ENCODE measurements at places on chromosomes 1 and 21. TPM values are rescaled to one million over a fixed set of nuclear protein-coding genes. Genes with fewer than 3 reads are reported as not detected.

Gene LENEP
- not detected for total RNA-seq

Gene CFHR1
- not detected for total RNA-seq

Gene KRTAP19-1
- not detected for total RNA-seq

Gene CLCA4
- total RNA-seq: not detected

Gene CFH
- total RNA-seq: 3.2 TPM

Gene LCE2C
- total RNA-seq: not detected

Gene CNR2
- total RNA-seq: not detected

Gene LRRC38
- 0.40 TPM for total RNA-seq

Gene OR2T29
- total RNA-seq: not detected

Gene REG4
- total RNA-seq: not detected

Gene WNT4
- total RNA-seq: not detected

Gene DCST1
- not detected for total RNA-seq

Gene TTLL7
- 3.9 TPM for total RNA-seq

Gene ZBTB21
- total RNA-seq: 6.3 TPM

Gene ACTL8
- not detected for total RNA-seq

Gene RBM11
- total RNA-seq: not detected

Gene ABL2
- total RNA-seq: 47.9 TPM

Gene DMRTA2
- total RNA-seq: not detected

Gene PCP4
- total RNA-seq: not detected

Gene CTSS
- 80.2 TPM for total RNA-seq

Gene WDR64
- not detected for total RNA-seq

Gene NMNAT2
- total RNA-seq: 1.3 TPM

Gene GPR25
- not detected for total RNA-seq

Gene RASSF5
- total RNA-seq: 0.39 TPM

Gene GADD45A
- total RNA-seq: 52.0 TPM

Gene ZNF669
- total RNA-seq: 5.9 TPM

Gene CDC14A
- 7.8 TPM for total RNA-seq

Gene ADCY10
- total RNA-seq: not detected

Gene EDARADD
- not detected for total RNA-seq

Gene SH2D2A
- 0.33 TPM for total RNA-seq

Gene VASH2
- under 0.01 TPM for total RNA-seq

Gene VWA5B1
- not detected for total RNA-seq

Gene AADACL4
- total RNA-seq: not detected

Gene CAMK2N1
- 3.7 TPM for total RNA-seq

Gene GJA9
- not detected for total RNA-seq

Gene KRTAP25-1
- total RNA-seq: not detected

Gene ERICH3
- total RNA-seq: not detected

Gene VPS13D
- total RNA-seq: 24.4 TPM

Gene DNM3
- total RNA-seq: 1.0 TPM

Gene NEXN
- total RNA-seq: 7.0 TPM

Gene ISG20L2
- 17.9 TPM for total RNA-seq

Gene RGS18
- not detected for total RNA-seq

Gene RPTN
- total RNA-seq: not detected

Gene RCC1
- total RNA-seq: 70.0 TPM

Gene TMEM82
- not detected for total RNA-seq

Gene C1QC
- total RNA-seq: not detected
